Common myeloid progenitor, CD34-positive (primary cell): ENCODE measurements at places on chromosomes 7 and 10.

DNA sequence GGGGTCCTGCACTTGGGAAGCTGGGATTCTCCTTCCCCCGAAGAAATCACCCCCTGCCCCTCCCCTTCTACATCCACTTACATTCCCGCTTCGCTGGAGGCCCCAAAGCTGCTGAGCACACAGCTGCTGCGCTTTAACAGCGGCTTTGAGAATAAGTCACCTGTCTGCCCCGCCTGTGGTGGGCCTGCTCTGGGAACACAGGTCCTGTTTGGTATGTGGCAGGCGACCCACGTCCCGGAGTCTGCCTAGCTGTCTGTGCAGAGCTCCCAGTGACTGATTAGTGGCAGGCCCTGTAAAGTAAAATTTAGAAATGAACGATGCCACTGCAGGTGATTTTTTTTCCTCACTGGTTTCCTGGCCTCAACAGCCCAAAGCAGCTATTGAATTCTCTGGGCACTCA lies 47.0 kb downstream of the CDH23 start:
- no peak for DNase-seq

GRCh38 chr7:2488681-2489080 lies 12.5 kb upstream of the GRIFIN start:
- no peak for DNase-seq

- no peak for DNase-seq
Measured at GRCh38 chr10:25492040-25492439, 317.2 kb downstream of the GPR158 start.

GRCh38 chr10:1155791-1156615 lies 99.8 kb downstream of the WDR37 start:
- no peak for DNase-seq
